ENCODE measurements at places on chromosomes 6 and 20.

- DNase-seq = no peak
Observed at GRCh38 chr6:138864343-138864890, 68.5 kb downstream of the ECT2L start.

DNA sequence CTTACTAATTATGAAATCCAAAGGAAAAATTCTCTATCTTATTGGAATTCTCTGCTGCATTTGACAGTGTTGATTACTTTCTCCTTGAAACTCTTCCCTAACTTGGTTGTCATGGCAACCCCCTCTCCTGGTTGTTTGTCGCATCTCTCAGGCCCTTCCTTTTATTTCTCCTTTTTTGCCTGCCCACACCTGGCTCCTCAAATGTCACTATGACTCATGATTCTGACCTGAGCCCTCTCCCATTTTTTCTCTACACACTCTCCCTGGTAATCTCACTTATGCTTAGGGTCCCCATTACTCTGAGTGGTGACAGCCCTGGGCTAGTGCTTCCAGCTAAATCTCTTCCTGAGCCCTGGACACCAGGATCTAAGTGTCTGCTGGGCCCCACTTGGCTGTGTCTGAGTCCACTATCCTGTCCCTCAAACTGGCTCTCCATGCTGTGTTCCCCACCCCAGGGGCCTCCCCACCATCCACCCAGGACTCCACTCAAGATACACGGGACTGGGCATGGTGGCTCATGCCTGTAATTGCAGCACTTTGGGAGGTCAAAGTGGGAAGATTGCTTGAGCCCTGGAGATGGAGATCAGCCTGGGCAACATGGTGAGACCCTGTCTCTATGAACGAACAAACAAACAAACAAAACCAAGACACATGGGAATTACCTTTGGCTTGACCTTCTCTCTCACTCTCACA is 16.5 kb upstream of the NNAT start:
- DNase-seq = no peak

DNA sequence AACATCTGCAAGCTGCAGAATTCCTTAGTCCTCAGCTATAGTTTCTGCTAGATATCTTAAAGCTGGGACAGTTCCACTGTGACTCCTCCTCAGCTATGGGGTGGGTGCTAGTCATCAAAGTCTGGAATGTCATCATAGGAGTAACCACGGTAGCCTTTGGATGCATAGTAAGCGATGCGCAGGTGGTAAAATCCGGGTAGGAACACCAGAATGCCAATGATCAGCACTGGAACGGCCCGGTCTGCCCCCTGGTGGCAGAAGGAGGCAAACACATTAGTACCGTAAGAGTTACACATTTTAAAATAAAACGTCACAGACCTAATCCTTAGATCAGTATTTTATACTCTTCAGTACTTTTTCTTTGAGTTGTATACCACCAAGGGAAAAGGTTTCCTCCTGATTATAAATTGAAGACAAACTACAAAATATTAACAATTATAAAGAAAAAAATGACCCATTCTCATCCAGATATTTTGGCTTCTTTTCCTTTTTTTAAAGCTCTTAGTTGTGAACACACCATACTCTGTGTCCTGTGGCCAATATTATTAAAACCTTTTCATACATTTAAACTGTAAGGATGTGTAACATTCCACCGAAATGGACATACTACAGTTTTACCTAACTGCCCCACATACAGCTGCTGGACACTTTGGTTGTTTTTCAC is 18.9 kb downstream of the PCNA start:
- peak; percentile 9 for DNase-seq

- no peak for DNase-seq
Observed at GRCh38 chr6:136487759-136488425, 62.3 kb downstream of the MAP7 start.

- no peak for DNase-seq
Observed at GRCh38 chr6:88666901-88667300, 296.5 kb downstream of the RNGTT start.

DNA sequence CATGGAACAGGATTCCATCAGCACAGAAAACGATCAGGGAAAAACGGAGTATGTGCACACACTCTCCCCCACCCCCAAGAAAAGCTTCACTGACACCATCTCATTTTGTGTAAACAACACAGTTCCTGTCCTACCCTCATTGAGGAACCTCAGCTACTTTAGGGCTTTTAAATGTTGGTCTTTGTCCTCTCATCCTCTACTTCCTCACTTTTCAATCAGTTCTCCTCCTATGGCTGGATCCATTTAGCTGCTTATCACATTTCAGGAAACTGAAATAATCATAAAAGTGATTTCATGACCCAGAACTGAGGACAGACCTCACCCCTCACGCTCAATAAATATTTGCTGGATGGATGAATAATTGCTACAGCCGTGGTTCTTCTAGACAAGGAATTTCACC is 33.1 kb upstream of the PNRC1 start:
- DNase-seq = no peak

DNA sequence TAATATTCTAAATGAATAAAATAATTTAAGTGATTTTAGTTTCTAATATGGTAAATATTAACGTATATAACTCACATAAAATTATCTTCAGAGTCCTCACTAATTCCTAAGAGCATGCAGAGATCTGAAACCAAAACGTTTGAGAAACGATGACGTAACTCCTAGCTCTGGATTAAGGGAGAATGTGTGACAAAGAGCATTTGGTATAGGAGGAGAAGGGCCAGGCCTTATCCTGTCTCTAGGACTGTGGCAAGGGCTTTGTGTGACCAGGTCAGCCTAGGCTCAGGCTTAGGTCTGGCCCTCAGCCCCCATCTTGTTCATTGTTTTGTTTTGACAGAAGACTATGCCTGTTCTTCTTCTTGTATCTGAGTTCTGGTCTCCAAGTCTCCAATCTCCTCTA is 19.2 kb upstream of the POLR1H start:
- DNase-seq = no peak

DNA sequence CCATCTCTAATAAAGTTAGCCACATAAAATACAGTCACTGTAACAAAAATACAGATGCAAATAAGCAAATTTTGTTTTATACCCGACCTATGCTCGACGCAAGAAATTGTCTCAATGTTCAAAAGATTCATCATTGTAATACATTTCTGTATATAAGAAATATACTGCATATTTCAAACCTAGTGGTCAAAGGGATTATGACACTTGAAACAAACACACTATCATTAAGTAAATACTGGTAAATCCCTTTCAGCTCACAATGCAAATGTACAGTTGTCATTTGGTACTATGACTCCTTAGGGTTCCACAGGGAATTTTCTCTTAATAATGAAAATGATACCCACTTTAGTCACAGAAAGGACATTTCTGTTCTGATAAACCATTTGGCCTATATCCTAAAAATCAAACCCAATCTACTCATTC is 2.2 kb downstream of the HIVEP2 start:
- DNase-seq = no peak

DNA sequence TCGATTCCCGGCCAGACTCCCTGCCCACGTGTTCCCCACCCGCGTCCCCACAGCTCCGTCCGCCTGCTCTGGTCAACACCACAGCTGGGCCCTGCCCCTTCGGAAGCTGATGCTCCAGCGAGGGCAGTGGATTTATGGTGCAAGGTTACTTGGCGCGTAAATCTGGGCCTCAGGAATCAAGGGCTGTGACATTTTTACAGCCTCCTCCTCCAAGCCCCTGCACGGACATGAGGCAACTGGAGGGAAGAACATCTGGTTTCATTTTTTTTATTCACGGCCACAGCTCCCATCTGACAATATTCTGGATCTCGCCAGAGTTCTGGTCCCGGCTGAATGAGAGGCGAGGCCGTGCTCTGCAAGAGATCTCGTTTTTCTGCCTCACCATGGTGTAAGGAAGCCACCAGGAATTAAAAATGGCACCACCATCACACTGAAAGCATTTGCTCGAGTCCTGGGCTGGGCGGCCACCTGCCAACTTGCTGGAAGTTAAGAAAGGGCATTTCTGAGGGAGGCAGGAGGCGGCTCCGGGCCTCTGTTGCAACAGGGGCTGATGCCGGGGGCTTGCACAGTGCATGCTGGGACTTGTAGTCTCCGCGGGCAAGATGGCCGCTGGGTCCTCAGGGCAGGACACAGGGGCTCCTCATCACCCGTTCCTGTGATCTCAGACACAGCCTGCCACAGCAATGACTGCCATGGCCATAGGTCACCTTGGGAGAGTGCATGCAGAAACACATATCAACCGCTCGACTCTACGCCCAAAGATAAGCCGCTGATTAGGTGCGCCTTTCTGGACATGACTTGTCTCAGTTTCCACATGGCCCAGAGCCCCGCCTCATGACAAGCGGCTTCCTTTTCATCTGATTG is 148.5 kb downstream of the LY86 start:
- DNase-seq = no peak

- no peak for DNase-seq
Observed at GRCh38 chr20:59247731-59248684, 52.4 kb upstream of the EDN3 start.

DNA sequence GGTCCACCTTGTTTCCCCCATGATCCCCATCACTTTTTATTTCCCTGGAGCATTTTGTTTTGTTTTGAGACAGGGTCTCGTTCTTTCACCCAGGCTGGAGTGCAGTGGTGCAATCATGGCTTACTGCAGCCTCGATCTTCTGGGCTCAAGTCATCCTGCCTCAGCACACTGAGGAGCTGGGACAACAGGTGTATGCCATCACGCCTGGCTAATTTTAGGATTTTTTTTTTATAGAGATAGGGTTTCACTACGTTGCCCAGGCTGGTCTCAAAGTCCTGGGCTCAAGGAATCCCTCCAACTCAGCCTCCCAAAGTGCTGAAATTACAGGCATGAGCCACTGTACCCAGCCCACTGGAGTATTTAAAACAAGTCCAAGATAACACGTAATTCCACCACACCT is 179.9 kb downstream of the PREX1 start:
- no peak for DNase-seq

- DNase-seq = no peak
Observed at GRCh38 chr6:113315879-113316278, 541.3 kb upstream of the MARCKS start.

- no peak for DNase-seq
Observed at GRCh38 chr6:35017411-35018181, 123.5 kb downstream of the TCP11 start.

- peak; percentile 20 for DNase-seq
Observed at GRCh38 chr20:5652626-5653553, 97.3 kb upstream of the SHLD1 start.

- DNase-seq = no peak
Observed at GRCh38 chr20:53493311-53493857, 100.3 kb downstream of the ZNF217 start.

- DNase-seq = no peak
Observed at GRCh38 chr6:105485456-105485855, 82.6 kb upstream of the PREP start.

DNA sequence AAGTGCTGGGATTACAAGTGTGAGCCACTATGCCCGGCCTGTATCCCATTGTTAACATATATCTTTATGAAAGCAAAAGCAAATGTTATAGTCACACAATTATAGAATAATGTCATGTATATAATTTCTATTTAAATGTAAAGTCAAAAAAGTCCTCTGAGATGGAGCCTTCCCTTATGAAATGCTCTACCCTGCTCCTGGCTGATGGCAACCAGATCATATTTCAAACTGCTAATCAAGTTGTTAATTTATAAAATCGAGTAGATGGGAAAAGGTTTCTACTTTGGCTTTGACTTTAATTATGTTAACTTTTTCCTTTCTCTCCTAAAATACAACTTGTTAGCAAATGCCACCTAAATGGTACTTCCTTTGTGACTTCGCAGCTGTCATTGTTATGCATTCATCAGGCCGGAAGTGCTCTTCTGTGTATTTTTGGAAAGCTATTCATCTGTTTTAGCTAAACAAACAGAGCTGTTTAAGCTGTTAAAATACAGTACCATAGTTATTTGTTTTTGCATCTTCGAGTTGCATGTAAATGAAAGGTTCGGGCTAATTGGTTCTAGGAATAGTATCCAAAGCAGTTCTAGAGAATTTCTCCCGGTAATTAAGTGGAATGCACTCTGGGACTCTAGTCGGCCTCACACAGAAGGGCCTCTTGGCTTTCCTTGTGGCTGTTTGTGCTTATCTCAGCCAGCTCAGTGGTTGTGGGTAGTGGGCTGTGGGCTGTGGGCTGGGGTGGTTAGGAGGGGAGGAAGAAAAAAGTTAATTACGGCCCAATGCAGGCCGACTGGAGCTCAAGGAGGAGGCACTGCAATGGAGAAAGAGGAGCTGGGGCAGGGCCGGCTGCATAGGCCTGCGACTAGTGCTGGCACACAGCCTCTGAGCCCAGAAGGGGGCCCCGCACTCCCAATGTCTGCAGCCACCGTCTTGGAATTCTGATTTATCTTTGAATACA is 34.8 kb downstream of the SLC35D3 start:
- no peak for DNase-seq

- DNase-seq = peak; percentile 42
Observed at GRCh38 chr6:119463081-119463626, 113.6 kb upstream of the MAN1A1 start.

GRCh38 chr6:63197741-63198140 is 13.5 kb upstream of the FKBP1C start:
- DNase-seq = no peak

- no peak for DNase-seq
Observed at GRCh38 chr6:140988780-140989179, 1143.9 kb upstream of the GJE1 start.

DNA sequence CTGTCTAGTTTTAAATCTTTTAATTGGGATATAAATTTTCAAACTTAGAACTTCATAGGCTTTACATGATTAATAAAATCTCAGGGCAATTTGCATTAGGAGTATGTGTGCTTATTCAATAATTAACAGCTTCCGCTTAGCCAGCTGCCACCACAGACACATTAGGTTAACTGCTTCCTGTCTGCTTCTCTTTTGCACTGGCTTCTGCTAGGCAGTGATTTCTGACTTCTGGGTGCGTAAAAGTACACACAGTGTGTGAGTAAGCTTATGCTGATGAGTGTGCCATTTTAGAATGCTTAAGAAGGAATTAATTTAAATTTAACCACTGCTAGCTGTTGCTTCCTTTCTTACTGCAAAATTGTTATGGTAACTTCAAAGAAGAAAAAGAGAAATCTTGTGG is 73.9 kb downstream of the F13A1 start:
- DNase-seq = no peak

GRCh38 chr6:15621203-15622044 is 41.4 kb downstream of the DTNBP1 start:
- no peak for DNase-seq

DNA sequence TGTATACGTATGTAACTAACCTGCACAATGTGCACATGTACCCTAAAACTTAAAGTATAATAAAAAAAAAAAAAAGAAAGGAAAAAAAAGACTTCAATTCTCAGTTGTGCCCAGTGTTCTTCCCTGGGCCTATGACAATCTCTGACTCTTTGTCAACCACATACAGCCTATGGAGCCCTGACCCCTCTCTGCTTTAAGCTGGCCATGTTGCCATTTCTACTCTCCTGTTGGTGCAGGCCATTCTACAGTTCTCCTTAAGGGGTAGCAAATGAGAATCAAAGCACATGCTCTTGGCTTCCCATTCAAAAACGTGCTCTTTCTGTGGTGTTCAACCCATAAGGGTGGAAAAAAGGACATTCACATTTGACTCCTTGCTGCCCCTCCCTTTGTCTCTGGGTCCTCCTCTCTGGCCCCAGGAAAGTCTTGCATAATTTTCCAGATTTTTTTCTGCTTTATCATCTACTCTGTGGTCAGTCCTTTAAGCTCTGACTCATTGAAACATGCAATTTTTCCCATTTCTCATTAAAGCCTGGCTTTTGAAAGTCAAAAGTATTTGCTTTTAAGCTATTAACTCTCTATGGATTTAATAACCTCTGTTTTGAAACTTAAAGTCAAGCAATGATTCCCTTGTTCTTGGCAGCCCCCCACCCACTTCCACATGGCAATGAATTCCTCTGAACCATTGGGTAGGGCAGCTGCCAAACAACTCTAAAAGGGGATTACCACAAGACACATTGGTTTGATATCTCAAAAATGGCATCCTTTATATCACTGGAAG is 208.6 kb upstream of the MCHR2 start:
- DNase-seq = peak; percentile 91

Measured in NCI-H226 (cell line).